ENCODE measurements at places on chromosomes 1 and 21.

DNA sequence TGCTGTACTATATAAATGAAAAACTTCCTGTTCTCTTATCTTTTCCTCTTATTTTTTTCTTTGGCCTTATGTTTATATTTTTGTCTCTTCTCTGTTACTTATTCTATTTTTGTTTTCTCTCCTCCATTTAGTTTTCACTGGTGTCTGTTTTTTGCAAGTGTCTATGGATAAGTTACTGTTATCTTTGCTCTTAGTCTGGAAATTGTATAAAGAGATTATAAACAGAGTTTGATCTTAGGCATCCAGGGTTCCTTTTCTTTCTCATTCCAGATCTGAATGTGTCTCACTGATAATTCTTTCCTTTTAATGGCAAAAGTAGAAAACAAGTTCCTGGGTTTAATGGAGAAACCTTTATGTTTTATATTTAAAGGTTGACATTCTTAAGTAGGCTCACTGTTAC lies 34.5 kb downstream of the MAN1A2 start:
- DNase-seq: no peak

DNA sequence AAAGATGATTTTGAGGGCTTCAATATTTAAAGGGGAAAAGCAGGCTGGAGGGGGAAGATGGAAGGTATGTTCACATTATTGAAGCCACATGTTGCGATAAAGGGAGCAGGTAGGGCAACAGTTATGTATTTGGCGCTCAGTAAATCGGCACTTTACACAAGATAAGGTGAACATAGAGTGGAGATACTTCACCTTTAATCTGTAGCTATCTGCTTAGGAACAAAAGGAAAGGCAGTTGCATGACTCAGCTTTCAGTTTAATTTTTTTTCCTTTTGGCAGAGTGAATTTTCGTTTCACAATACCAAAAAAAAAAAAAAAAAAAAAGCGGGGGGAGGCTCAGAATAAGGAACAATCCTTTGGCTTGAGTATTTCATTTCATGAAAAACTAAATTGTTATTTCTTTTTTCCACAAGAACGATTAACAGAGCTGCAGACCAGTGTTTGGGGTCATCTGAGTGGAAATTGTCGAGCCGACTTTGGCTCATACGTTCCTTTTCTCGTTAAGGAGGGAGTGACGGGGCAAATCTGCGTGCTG lies 1.1 kb upstream of the COQ8A start:
- peak; percentile 66 for DNase-seq

DNA sequence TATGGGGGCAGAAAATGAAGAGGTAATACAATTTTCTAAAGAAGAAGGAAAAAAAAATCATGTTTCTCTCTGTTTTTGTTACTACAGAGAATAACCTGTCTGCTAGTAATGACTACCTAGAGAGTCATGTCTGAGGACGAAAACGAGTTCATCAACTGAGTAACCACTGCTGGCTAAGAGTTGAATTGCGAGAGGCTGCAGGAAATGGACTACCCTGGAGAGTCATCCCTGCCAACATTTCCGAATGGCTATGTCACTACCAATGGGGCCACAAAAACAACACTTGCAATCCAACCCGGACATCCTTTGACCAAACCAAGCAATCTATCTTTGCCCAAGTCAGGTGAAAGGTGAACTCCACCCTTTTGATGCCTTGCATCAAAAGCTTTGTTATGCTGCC lies 120.6 kb downstream of the FCRL5 start:
- DNase-seq: no peak

- peak; percentile 66 for DNase-seq
Measured at GRCh38 chr1:225453797-225454648, 26.2 kb upstream of the LBR start.

DNA sequence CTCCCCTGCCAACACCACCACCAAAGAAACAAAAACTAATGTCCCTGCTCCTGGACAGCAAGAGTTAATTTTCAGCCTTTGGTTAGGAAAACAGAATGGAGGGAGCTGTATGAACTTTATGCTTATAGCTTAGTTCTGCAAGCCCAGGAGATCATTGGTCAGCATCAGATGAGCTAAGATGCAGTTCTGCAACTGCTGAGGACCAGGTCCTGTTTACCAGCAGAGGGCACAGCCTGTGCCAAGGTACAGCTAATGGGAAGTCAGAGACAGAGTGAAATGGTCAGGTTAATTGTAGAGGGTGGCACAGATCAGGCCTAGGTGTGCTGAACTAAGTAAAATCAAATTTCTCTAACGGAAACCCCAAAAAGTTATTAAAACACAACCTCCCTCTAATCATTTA lies 161.3 kb downstream of the ROR1 start:
- no peak for DNase-seq

DNA sequence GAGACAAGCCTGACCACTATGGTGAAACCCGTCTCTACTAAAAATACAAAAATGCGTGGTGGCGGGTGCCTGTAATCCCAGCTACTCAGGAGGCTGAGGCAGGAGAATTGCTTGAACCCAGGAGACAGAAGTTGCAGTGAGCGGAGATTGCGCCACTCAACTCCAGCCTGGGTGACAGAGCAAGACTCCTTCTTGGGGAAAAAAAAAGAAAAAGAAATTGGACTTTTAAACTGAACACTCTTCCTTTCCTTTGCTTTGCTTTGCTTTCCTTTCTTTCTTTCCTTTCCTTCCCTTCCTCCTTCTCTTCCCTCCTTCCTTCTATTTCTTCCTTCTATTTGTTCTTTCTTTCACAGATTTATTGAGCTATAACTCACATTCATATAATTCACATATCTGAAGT lies 43.3 kb upstream of the PUM1 start:
- DNase-seq: no peak

DNA sequence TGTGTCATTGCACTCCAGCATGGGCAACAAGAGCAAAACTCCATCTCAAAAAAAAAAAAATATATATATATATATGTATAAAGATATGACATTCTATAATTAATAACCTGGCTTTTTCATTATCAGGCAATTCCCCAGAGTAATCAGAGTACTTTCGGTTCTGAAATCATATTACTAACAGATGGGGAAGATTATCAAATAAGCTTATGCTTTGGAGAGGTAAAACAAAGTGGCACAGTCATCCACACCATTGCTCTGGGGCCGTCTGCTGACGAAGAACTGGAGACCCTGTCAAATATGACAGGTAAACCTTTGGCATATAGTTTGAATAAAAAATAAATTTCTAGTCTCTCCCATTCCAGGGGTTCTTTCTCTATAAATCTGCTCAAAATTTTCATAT lies 58.5 kb upstream of the SH3GLB1 start:
- DNase-seq: peak; percentile 26

DNA sequence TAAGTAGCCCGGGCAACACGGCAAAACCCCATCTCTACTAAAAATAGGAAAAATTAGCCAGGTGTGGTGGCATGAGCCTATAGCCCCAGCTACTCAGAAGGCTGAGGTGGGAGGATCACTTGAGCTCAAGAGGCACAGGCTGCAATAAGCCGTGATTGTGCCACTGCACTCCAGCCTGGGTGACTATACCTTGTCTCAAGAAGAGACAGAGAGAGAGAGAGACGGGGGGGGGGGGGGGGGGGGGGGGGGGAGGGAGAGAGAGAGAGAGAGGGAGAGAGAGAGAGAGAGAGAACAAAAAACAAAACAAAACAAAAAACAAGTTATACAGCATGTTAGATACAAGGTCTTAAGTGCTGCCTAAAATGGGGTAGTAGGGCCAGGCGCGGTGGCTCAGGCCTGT lies 77.8 kb upstream of the ZNF281 start:
- DNase-seq: no peak

DNA sequence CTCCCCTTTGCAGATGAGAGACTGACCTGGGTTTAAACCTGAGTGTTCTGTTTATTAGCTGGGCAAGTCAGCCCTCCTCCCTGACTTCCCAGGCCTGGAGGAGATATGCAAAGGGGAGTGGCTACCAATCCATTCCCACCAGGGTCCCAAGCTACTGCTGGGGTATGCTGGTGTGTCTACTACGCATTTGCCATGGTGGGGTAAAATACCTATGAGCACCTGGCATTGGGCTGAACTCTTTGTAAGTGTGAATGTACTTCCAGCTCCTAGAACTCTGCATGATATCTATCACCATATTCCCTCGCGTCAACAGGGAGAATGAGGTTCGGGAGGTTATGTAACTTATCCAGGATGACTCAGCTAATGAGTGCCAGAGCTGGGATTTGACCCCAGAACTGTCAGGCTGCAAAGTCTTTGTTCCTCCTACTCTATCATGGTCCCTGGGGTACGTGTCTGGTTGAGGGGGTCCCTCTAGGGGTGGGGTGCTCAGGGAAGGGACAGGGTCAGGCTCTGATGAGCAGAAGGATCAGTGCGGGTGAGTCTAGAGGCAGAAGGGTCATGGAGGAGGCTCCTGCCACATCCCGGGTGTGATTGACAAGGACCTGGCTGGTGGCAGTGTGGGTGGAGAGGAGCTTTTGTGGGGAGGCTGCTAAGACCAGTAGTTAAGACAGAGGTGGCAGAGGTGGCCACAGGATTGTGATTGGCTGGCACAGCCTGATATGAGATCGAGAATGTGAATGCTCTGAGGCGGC lies 16.7 kb downstream of the AMPD2 start:
- DNase-seq: no peak

GRCh38 chr1:152109231-152109997 lies 5.8 kb downstream of the TCHH start:
- no peak for DNase-seq

DNA sequence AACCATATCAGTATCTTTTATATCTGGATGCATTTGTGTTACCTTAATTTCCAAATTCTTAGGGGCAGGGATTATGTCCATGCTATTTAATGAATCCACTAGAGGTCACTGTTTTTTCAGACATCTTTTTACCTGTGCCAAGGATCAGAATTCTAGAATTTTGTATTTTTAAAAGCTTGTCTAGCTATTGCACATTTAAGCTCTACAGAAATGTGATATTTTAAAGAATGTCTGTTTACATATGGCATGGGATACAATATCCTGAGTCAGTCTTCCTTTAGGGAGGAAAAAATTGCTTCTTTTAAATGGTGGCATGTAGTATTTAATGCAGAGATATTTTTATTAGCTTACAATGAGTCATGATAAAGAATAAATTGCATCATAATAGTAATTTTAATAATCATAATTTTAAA lies 11.3 kb downstream of the RPAP2 start:
- DNase-seq: peak; percentile 60

- DNase-seq: no peak
Measured at GRCh38 chr21:46557919-46558392, 46.9 kb downstream of the S100B start.

DNA sequence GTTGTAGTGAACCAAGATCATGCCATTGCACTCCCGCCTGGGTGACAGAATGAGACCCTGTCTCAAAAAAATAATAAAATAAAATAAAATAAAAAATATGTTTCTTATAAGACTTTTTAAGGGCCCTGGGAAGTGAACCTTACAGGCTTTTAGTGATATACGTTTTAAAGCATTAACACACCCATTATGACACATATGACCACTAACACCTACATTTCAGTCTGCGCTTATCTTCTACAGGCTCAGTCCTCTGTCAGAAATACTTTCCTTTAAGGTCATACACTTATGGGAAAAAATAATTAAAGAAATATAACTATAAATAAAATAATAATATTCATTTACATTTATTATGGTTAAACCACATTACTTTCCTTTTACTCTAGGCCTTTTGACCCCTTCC lies 21.9 kb downstream of the ADSS2 start:
- no peak for DNase-seq

- no peak for DNase-seq
Measured at GRCh38 chr1:167862432-167863076, 51.4 kb downstream of the ADCY10 start.

DNA sequence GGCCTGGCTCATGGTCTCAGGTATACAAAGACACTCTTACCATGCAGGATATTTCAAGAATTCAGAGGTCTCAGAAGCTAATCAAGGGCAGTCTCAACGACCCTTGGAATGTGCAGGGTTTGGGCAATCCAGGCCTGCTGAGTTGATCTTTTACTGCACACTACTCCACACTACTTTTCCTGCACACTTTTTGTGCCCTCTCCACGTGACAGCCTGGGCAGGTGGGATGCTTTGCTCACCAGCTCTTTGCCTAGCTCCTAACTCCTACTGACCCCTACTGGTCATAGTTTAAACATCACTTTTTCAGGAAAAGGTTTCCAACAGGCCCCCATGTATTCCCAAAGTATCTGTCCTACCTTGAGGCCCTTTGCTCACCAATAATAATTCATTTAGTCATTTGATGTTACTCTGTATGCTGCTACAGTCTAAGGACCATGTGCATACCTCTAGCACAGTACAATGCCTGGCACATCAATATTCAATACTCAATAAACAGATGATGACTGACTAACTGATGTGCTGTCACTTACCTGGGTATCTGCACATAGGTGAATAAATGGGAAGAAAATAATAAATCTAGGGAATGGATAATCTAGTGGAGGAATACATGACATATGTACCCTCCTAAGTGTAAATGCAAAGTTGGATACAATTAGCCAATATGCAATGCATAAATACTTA lies 9.6 kb downstream of the DUSP23 start:
- no peak for DNase-seq

DNA sequence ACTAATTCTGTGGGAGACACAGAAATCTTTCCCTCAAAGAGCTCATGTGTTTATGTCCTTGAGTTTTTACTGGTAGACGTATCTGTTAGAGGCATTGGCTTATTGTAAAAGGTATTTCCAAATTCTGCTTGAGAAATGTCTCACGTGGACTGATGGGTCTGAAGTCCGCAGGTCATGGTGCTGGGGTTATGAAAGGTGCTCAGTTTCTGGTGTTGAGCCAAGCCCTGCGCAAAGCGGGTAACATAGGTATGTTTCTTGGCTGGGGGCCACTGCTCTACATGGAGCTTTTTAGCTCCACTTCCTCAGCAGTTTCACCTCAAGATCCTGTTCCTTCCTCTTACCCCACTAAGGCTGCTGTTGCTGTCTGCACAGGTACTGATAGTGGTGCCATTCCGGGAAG lies 10.8 kb downstream of the UTP25 start:
- no peak for DNase-seq

GRCh38 chr1:100349246-100349645 lies 3.1 kb upstream of the CDC14A start:
- DNase-seq: no peak

DNA sequence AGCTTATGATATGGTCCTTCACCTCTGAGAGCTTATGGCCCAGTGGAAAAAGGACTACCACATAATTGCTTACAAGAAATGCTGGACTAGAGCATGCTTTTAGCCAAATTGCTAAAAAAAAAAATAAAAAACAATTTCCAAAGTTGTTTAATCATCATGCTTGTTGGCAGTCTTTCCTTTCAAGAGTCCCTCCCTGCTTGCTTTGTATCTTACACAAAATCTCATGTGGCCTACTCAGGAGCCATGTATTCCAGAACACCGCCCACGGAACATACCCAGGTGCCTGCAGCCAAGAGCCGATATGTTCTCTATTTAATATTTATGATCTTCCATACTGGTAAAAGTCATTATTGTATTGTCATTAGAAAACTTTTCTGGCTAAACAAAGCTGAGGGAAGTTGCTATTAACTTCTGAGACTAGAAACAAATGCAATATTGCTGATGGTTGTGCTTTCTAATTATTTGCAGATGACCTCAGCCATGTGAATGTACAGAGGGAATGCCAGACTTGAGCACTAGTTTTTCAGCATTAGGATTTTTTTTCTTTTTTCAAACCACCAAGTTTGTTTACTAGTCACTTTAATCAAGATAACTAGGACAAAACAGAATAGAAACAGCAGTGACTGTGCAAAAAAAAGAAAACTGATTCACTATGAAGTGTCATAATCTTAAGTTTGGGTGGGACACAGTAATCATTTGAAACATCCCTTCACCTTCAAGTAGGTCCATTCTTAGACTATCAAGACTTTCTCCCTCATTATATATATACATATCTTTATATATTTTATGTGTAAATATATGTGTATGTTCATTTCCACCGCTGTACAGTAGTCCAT lies 129.3 kb upstream of the GORAB start:
- no peak for DNase-seq
